Esophagus squamous epithelium (tissue), 5 donors: ENCODE measurements at places on chromosomes 3 and 15. TPM values are rescaled to one million over a fixed set of nuclear protein-coding genes. Genes with fewer than 3 reads are reported as not detected.

DNA sequence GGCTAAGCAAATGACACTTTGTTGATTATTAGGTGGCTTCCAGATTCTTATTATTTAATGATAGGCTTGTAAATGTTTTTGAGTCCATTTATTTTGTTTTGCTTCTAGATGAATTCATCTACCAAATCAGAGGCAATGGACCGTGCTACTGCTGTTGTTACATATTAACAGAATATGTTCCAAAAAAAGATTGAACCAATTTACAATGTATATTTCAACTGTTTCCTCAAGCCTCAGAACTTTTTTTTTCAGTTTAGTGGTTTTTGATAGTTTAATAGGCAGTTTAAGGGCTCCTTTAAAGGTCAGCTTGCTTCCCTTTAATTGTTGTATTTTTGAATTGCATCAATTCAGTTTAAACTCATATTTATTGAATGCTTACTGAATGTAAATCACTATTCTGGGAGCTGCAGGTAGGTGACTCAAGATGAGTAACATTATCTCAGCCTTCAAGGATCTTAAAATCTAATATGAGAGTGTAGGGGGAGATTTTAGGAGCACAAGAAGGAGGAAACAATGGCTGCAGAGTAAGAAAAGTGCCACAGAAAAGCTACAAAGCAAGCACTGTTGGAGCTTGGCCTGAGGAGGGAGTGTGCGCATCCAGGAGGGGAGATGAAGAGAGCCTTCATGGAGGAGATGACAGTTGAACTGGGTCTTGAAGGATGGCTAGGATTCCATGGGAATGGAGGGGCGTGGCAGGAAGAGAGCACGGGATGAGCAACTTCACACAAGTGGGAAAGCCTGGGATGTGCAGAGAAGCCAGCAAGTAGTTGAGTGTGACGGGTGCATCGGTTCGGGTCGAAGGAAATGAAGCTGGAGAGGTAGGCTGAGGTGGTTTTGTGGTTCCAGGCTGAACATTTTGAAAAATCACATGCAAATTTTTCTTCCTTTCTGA is 14.7 kb downstream of the MAP2K1 start:
- DNase-seq: no peak

DNA sequence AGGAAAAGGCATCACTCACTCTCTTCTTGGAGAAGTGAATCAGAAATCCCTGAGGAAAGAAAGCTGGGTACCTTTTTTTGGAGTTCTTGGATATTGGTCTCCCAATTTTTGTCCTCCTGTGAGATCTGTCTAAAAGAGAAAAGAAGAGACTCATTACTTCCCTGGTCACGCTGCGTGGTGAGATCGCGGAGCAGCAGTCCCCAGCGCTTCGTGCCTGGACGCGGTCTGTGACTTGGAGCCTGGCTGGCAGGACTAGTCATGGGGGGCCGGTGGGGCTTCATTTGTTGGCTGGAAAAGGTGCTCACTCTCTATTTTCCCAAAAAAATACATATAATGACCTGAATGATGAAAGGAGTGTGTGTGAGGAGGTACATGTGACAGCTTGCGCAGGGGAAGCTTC is 144.0 kb downstream of the OCA2 start:
- no peak for DNase-seq

DNA sequence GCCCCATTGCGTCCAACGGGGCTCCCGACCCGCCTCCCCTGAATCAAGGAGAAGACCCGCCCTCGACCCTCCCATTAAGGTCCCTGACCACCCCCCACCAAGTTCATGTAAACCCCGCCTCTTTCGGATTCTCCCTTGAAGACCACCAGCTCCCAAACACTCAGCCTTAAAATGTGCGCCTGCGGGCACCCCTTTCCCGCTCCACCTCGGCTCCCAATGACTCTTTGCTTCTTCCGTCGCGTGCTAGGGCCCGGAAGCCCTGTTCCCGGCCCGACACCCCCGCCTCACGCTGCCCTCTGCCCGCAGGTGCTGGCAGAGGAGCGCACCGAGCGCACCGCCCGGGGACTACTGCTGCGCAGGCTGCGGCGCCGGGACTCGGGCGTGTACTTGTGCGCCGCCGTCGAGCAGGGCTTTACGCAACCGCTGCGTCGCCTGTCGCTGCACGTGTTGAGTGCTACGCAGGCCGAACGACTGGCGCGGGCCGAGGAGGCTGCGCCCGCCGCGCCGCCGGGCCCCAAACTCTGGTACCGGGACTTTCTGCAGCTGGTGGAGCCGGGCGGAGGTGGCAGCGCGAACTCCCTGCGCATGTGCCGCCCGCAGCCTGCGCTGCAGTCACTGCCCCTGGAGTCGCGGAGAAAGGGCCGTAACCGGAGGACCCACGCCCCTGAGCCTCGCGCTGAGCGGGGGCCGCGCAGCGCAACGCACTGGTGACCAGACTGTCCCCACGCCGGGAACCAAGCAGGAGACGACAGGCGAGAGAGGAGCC is 2.7 kb upstream of the LSMEM2 start:
- DNase-seq: no peak

GRCh38 chr3:133115176-133115575 is 77.0 kb downstream of the TMEM108 start:
- no peak for DNase-seq

GRCh38 chr3:40427045-40427669 is 30.0 kb upstream of the RPL14 start:
- DNase-seq: no peak

DNA sequence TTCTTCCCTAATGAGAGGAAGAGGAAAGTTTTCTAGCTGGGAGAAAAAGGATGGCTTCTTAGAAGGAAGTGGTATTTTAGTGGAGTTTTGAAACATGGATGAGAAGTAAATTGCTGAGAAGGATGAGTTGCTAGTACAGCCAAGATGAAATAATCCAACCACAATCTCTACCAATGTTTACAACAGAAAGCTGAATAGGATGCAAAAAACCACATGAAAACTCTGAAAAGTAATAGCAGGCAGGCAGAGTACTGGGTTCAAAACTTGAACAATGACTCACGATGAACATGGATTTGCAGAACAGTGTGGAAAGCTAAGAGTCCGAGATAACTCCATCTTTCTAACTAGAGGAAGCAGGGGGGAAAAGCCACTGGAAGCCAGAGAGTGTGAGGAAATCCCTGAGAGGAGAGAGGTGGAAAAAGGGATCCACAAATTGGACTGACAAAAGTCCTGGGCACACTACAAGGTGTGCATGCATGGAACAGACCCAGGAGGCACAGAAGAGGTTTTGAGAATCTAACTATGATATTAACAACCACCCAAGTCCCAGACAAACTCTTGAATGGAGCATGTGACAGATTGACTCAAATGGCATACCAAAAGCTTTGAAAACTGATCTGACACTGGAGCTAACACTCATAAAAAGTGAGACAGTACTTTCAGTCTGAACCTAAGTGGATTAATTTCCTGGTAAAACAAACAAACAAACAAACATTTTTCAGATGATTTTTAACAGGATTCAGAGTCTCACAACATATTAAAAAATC is 76.7 kb downstream of the ST6GAL1 start:
- DNase-seq: no peak

- DNase-seq: no peak
Observed at GRCh38 chr3:184037816-184038215, 6.3 kb downstream of the HTR3D start.

DNA sequence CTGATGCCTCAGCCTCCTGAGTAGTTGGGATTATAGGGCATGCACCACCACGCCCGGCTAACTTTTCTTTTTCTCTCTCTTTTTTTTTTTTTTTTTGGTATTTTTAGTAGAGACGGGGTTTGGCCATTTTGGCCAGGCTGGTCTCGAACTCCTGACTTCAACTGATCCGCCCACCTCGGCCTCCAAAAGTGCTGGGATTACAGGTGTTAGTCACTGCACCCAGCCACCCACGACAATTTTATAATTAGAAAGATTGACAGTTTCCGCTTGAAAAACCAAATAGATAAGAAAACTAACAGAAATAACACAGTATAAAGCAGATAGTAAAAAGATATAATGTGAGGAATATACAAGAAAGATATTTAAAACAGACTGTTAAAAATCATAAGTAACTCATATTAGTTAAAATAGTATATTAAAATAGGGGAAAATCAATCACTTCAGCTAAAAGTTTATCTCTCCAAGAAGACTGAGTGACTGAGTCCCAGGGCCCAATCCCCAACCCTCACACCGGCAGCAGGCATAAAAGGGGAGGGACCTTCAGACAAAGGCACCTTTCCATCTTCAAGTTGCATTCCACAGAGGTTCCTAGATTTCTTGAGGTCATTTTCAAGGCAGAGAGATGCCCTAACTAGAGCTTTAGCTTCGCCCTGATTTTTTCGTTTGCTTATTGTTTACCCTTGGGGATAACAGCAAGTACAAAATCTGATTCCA is 1.4 kb upstream of the WHAMM start:
- DNase-seq: no peak

- DNase-seq: no peak
Observed at GRCh38 chr3:113771993-113772392, 25.2 kb downstream of the ATP6V1A start.

The DUOXA2 gene
- total RNA-seq: 6.3 TPM

The FOXL2NB gene
- not detected for total RNA-seq
